ENCODE measurements at places on chromosomes 2 and 18.

DNA sequence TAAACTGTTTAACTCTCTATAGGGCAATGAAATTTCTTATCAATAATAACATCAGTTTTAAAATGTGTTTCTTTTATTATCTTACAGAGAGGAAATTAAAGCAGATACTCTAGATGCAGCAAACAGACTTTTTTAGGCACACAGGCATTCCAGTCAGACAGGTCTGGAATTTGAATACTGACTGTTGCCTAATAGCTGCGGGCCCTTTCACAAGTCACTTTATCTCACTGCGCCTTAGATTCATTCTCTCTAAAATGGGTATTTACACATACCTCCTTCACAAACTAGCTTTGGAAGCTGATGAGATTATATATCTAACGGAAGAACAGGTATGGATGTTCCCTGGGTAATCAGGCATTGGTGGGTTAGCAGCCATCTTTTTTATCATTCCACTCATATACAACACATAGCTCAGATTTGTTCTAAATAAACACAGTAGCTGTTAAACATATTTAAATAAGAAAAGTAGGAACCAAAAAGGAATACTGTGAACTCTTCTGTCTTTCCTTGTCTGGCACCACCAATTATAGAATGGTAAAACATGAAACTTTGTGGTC is 104.2 kb downstream of the LRP2 start:
- DNase-seq, result no peak

GRCh38 chr2:201975434-201975833 is 58.2 kb upstream of the FZD7 start:
- DNase-seq, result no peak

- DNase-seq, result peak; percentile 70
Measured at GRCh38 chr2:229445019-229445418, 173.9 kb upstream of the PID1 start.

- DNase-seq, result no peak
Measured at GRCh38 chr2:23599006-23599405, 214.0 kb downstream of the KLHL29 start.

- DNase-seq, result no peak
Measured at GRCh38 chr2:134581877-134582546, 136.8 kb downstream of the TMEM163 start.

DNA sequence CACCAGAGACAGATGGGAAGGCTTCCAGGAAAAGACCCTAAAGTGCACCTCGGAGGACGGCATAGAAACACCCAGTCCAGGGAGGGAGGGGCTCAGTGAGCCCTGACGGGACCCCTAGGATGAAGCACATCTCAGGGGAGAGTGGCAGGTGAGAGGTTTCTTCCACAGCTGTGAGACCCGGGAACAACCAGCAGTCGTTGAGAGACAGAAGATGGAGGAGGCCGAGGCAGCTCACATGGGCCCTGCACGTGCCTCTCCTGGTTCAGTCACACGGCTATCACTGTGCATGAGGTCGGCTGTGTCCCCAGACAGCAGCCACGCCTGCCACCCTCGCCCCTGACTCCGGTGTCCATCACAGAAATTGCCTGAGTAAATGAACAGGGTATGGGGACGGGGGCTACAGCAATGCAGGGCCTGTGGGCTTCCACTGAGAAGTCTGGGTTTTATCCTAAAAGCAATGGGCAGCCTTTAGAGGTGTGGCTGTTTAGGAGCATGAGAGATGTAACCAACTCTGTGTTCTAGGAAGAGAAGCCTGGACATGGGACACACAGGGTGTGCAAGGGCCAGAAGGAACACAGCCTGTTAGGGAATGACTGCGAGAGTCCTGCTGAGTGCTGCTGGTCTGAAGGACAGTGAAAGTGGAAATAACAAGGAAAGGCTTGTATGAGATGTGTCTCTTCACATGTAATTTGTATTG is 102.0 kb downstream of the TMEM18 start:
- DNase-seq, result no peak

DNA sequence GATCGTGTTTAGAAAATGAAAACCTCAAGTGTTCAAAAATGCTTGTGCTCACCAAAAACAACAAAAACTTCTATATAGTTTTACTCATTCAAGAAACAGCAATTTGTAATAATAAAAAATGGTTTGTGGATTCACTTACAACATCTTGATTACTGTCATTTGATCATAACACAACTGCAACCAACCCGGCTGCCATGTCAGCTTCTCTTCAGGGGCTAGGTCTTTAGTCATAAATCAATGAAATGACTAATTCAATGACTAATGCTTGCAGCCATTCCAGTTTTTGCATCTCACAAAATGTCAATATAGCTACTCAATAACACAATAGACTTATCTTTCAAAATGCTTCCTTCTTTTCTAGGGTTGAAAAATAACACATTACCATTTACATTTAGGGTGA is 128.0 kb downstream of the OLA1 start:
- no peak for DNase-seq

DNA sequence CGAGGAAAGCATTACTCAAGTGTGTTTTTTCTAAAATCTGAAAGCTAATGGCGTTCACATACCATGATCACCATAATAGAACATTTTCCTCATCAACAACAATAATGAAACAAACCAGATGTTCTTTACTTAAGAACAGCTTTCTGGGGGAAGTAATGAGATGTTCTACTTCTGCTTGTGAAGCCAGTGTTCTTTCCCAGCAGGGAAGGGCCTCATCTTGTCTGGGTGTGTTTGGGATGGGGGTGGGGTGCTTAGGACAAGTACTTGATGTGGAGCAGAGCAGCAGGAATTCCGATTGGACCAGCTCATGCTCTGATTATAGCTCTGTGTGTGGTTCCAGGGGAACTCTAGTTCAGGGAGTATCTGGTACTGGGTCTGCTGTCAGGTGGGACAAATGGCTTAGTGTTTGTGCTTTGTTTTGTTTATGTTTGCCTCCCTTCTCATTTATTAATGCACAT is 163.0 kb upstream of the NOSTRIN start:
- peak; percentile 5 for DNase-seq

DNA sequence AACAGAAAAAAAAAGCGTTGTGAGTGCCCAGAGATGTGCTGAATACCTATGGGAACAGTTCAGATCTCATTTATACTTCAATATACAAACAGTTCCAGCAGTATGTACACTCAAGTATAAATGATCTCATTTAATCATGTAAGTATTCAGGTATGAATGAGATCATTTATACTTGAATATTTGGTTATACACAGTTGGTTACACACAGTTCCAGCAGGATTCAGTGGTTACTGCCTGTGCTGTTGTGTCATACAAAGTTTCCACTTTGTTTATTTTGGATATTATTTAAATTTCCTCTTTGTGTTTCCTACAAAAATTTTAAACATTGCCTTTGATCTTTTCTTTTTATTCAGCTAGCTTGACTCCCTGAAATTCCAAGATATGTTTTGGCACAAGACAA is 293.5 kb upstream of the SLC39A10 start:
- DNase-seq, result no peak

GRCh38 chr2:184921676-184922075 is 323.3 kb downstream of the ZNF804A start:
- no peak for DNase-seq

GRCh38 chr2:218031261-218031660 is 28.5 kb upstream of the TNS1 start:
- no peak for DNase-seq

DNA sequence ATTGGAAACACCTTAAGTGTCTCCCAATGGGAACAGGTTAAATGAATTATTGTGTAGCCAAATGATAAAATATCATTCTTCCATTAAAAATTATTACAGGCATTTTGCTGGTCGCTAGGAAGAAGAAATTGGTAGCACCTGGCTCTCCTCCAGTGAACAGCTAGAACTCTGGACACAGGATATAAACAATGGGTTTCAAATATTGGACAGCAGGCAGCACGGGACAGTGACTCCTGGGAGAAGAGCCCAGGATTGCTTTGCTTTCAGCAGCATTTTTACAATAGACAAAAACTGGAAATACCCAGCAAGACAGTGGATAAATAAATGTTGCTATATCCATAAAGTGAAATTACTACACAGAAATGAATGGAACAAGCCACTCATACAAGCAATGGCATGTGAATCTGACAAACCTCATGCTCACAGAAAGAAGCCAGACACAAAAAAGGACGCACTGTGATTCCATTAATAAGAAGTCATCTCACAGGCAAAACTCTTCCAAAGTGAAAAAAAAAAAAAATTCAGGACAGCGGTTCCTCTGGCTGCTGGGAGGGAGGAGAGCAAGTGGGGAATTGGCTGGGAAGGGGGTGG is 50.5 kb downstream of the LAMA1 start:
- DNase-seq, result no peak

DNA sequence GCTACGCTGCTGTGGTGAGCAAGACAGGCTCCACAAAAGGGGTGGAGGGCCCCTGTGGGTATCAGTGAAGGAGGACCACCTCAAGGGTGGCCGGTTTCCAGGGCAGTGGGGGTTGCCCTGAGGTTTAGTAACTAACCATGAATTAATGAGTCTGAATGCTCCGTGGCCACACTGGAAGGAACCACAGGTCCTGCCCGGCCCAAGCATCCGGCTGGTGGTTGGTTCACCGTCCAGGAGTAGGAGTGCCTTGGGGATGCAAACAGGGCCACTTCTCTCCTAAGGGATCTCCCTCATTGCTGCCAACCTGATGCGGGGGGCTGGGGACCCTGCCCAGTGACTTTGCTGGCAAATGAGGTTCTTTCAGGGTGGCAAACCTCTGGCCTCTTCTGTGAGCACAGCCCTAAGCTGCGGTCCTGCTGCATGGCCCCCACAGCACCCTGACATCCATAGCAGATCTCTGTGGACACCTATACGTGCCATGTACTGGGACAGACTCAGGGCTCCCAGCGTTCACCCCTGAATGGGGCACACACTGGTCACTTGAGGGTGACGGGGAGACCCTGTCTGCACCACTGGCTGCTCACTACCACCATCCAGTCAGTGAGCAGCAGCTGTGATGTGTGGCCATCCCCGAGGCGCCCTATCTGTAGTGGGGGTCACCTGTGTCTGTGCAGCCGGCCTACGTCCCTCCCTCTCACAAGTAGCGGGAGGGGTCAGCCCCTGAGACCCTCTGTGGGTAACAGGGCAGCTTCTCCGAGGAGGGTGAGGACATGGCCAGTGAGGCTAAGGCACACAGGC is 41.6 kb downstream of the HS6ST1 start:
- DNase-seq, result no peak

DNA sequence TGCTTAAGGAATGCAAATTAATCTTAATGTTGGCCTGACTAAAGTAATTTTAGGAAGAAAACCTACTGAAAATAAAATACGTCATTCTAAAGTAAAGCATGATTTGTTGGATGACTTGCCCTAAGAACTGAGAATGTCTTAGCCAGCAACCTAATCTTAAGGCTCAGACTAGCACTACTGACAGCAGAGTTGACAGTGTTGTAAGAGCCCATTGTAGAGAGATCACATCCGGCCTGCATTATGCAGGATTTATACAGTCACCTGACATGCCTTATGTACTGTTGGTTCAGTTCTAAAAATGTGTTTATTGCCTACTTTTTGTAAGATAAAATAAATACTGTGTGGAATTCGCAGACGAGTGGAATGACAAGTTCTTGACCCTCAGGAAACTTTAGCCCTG is 82.3 kb downstream of the TMEM185B start:
- no peak for DNase-seq
